Hippocampal formation (tissue), 2 donors: ENCODE measurements at places on chromosomes 5 and 9.

GRCh38 chr5:105978011-105978410 lies 1692.7 kb downstream of the EFNA5 start:
- no peak for DNase-seq

DNA sequence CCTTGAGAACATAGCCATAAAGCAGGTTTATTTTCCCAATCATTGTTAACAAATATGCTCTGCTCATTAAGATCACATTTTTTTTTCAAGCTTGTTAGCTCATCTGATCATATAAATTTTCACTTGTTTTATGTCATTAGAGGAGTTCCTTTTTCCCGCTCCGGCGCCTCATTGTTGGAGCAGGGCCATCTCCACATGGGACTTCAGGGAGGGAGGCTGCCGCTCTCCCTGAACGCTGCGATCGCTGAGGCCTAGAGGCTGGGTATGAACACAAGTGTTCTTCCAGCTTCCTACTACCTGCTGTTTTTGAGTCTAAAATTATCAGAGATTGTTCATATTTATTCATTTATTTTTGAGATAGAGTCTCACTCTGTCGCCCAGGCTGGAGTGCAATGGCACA lies 246.9 kb downstream of the MPDZ start:
- DNase-seq, result no peak

DNA sequence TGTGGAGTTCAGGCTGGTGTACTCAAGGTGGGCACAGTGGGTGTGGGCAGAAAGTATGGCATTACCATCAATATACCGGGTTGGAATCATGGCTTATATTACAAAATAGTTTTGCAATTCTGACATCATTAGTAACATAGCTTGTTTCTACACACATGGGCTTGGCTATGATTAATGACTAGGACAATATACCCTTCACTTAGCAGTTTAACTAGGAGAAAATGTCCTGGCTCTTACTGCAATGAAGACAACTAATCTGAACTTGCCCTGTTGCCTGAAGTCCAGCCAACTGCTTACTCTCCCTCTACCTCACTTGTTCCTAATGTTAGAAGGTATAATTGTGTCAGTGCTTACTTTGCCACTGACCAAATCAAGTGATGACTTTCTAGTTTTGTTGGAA lies 612.5 kb downstream of the EFNA5 start:
- DNase-seq, result no peak

DNA sequence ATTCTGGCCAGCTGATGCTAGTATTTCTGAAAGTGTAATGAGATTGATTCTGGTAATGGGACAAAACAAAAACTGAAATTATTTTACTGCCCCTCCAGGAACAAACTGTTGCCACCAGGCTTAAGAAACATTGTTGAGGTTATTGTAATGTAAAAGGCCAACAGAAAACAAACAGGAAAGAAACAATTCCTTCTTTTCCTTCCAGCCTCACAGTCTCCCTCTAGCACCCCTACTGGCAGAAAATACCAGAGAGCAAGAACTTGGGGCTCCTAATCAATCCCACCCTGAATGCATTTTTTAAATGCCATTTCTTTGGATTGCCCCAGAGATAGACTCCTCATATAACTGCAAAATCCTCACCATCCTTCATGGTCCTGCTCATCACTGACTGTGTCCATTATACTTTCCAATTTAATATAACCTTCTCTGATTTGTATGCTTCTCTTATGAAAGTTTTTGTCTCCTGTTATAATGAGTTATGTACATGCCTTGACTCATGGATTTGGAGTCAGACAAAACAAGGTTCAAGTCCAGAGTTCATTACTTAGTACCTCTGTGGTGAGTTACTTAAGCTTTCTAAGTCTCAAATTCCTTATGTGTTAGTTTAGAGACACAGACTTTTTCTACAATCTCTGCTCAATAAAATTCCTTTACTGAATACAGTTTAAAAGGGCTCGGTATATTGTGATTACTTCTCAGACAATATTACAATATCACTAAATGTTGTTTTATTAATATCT lies 157.9 kb upstream of the FBN2 start:
- DNase-seq, result no peak

GRCh38 chr5:32734827-32735378 lies 23.8 kb downstream of the NPR3 start:
- DNase-seq, result no peak

DNA sequence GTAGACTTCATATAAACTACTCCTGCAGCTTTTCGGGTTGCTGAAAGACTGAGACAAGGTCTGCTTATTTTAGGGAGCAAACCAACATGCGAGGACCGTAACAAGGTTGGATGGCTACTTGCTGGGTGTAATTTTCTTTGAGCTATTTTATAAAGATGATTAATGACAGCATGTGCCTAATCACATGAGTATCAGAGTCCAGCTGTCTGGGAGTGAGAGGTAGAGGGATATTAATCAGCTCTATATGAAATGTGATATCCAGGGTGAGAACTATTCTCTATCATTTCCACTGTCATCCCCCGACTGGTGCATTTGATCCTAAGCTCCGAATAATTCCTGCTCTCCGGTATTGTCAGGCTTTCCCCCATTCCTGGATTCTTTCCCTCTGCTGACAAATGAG lies 193.8 kb upstream of the HMHB1 start:
- no peak for DNase-seq

GRCh38 chr5:125829349-125829748 lies 593.9 kb upstream of the GRAMD2B start:
- no peak for DNase-seq

- DNase-seq, result no peak
Measured at GRCh38 chr5:79829260-79829659, 139.6 kb downstream of the CMYA5 start.

DNA sequence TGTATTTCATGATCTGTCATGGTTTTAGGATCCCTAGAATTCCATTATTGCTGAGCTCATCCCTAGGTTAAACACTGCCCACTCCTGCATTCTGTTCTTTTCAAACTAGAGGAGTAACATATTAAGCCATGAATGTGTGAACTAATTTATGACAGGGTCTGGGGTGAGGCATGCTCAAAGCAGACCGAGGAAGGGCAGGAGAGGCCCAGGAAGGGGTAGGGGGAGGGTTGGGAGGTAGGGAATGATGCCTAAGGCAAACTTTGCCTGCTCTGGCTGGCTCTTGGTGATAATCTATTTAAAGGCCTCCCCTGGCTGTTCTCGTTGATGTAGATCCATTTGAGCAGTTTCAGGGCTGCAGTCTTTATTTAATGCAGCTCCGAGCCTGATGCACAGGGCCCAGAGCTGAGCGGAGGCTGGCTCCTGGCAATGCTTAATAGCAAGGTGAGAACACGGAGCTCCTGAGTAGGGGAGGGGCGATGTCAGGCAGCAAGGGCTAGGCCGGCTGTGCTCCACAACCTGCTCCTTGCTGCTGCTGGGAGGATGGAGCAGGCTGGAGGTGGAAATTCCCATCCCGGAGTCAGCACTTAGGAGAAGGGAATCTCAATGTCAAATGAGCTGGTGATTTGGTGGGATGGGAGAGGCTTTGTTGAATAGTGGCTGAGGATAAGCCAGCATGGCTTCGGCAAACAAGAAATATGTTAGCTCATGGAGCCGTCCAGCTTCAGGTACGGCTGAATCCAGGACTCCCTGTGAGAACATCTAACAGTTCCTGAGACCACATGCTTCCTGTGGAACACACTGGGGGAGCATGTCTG lies 73.2 kb upstream of the UNC5A start:
- DNase-seq, result no peak

DNA sequence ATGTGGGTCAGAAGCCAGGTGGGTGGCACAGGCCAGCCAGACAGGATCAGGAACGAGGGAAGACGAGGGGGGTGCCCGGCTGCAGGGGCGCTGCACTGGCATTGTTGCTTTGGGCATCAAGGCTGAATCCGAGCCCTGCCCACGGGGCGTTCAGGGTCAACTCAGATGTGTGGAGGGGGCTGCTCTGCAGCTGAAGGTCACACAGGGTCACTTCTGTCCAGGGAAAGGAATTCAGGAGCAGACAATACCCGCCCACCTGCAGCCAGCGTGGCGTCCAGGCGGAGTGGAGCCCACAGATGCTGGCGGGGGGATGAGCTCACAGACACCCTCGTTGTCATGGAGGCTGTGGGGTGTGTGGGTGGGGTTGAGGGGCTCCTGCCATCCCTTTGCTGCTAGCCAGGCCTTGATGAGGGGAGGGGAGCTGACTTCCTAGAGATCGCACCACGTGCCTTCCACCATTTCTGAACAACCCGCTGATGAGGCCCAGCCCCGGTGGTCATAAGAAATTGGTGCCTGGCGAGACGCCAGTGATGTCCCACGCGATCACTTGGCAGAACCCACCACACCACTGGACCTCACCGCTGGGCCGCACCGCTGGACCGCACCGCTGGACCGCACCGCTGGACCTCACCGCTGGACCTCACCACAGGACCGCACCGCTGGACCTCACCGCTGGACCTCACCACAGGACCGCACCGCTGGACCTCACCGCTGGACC lies 31.2 kb downstream of the MRPL36 start:
- DNase-seq, result no peak

DNA sequence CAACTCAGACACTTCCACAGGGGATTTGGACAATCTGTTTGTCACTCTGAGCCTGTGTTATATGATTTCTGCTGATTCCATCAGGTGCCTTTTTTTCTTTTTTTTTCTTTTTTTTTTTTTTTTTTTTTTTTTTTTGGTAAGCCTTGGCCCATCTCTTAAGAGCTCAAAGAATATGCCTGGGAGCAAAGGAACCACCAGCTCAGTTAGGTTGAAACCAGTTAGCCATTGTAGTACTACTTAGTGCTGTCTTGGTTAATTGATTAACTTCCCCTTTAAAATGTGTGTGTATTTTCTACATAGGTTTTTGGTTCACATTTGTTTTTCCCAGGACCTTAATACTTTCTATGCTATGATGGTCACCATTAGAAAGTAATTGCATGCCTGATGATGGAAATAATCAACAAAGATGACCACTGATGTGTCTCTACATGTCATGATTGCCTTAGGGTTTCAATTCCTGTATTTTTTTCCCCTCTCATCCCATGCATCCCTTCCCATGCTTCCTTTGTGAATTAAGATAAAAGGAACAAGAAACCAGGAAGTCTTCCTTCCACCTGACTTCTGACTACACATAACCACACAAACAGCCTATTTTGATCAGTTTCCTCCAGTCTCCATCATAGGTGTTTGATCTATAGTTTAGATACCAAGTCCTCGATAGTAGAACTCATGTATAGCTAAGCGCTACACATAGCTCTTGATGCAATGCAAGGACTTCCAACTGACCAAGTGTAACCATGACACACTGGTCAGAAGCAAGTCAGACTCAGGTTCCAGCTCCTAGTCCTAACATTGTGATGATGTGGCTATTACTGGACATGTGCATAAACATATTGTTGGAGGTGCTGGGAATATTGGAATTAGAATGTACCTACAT lies 306.1 kb downstream of the EFNA5 start:
- no peak for DNase-seq

DNA sequence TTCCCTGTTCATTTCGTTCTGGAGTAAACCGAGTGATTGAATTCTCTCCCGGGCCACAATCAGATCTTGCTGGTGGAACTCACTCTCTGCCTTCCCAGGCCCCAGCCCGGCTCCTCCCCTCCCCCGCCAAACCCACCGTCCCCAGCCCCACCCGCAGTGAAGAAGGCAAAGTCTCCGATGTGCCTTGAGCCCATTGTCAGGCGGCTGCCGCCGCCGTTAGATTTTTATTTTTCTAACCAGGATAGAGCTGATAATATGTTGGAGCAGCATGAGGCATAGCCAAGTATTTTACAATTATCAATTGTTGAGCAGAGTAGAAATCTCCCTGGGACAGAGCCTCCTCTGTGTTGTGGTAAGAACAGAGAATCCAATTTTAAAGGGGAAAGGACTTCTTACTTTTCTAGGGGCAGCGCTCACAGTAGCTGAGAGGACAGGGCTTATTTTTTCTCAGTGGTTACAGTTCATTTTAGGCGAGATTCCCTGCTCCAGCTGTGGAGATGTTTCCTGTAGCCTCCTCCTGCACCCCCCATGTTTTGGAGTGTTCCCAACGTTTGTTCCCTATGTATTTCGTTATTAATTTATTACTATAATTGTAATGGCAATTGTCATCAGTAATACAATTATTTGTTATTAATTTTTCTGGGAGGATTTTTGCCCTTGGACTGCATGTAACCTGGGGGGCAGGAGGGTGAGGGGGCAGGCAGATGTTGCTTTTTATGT lies 1.3 kb downstream of the PSAT1 start:
- peak; percentile 58 for DNase-seq

DNA sequence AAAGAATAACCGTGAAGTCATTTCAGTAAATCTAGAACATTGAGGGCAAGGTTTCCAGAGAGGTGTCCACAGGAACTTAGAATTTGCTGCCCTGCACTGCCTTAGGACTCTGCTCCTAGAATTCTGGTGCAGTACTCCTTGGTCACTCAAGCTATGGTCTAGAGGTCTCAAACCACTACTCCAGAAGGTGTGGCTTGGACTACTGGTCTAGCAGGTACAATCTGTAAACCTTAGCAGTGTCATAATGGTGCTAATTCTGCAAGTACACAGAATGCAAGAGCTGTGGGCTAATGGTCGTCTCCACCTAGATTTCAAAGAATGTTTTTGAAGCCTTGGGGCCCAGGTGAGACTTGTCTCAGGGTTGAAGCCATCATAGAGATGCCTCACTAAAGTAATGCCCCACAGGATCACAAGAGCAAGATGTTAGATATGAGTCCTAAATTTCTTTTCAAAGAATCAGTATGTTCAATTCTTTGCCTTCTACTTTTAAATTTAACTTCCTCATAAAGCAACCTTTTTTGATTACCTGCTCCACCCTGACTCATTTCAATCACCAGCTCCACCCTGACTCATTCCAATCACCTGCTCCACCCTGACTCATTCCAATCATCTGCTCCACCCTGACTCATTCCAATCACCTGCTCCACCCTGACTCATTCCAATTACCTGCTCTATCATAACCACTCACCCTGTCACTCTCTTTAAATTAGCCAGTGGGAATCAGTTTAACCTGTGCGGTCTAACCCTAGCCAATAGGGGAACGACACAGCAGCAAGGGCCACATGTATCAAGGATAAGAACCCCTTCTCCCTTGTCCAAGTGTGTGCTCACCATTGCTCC lies 1111.8 kb upstream of the ACO1 start:
- DNase-seq, result no peak

DNA sequence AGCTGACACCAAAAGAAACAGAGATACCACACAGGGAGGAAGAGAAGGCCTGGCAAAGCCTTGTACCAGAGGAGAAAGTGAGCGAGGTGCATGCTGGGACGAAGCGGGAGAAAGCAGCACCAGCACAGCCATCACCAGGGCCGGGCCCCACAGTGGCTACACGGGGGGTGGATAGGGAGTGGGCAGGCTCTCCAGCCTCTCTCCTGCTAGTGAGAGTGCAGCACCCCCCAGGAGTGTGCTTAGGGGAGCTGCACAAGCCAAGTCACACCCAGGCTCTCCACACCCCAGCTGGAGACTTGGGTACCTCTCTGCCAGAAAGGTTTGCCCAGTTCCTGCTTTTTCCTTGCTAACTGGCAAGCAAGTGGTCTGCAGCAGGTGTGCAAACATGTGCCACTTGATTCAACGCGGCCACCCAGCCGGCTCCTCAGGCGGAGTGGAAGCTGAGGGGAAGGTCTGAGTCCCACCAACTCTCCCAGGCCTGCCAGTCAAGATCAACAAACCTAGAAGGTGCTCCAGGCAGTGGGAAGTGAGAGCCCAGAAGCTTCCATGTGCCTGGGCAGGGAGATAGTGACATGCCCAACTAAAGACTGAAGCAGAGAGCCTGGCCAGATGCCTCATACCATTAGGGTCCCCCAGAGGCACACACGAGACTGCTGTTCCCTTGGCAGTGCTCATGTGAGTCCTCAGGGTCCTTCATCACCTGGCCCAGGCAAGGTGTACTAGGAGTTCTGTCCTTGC lies 39.9 kb downstream of the BICD2 start:
- DNase-seq, result no peak
